H7 (cell line): ENCODE measurements at places on chromosomes 2 and 18. TPM values are rescaled to one million over a fixed set of nuclear protein-coding genes. Genes with fewer than 3 reads are reported as not detected.

Gene GAD1
- total RNA-seq, result 19.3 and 25.8 TPM in 2 replicates

Gene DPP10
- 15.6 and 19.3 TPM in 2 replicates for total RNA-seq

- DNase-seq, result no peak
Observed at GRCh38 chr2:190726255-190726654, 77.4 kb downstream of the NAB1 start.

DNA sequence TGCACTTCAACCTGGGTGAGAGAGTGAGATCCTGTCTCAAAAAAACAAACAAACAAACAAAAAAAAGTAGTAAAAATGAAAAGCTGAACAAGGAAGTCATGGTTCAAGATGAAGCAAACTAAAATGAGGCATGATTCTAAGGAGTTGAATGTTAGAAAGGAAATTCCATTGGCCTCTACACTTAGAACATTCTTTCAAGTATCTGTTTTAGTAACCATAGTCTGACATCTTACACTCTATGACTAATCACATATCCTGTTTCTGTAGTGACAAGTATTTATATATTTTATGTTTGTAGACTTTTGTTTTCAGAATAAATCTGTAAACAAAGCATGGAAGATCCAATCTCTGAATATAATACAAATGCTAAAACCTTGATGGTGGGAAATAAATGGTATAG is 164.1 kb downstream of the KIAA1328 start:
- no peak for DNase-seq

DNA sequence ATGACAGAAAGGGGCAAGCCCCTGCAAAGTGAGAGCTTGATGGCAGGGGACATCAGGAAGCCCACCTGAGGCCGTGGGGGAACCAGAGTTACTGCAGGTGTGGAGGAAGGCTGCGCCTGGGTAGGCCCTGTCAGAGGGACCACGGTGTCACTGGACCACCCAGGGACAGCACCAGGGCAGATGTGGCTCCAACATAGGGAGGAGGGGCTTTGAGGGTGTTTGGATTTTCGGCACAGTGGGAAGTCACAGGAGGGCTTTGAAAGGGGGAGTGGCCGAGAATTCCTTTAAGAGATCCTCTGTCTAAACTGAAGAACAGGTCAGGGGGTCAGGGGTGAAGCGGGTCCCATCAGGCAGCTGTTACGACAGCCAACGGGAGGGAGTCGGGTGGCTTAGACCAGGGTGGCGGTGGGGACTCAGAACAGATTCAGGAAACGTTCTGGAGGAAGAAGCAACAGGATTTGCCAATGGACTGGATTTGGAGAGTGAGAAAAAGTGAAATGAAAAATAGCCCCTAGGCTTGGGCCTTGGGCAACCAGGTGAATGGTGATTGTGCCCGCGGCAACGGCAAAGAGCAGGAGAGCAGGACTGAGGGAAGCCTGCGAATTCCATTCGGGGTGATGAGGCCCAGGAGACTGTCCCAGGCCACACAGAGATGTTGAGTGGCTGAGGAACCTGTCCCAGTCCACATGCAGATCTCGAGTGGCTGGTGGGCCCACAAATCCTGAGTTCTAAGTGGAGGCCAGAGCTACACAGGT is 166.1 kb downstream of the LAMA1 start:
- DNase-seq, result peak; percentile 41
